ENCODE measurements at places on chromosomes 1 and 21.

- DNase-seq, result no peak
These were observed 31.4 kb downstream of the RHBG start for GRCh38 chr1:156400191-156400935.

DNA sequence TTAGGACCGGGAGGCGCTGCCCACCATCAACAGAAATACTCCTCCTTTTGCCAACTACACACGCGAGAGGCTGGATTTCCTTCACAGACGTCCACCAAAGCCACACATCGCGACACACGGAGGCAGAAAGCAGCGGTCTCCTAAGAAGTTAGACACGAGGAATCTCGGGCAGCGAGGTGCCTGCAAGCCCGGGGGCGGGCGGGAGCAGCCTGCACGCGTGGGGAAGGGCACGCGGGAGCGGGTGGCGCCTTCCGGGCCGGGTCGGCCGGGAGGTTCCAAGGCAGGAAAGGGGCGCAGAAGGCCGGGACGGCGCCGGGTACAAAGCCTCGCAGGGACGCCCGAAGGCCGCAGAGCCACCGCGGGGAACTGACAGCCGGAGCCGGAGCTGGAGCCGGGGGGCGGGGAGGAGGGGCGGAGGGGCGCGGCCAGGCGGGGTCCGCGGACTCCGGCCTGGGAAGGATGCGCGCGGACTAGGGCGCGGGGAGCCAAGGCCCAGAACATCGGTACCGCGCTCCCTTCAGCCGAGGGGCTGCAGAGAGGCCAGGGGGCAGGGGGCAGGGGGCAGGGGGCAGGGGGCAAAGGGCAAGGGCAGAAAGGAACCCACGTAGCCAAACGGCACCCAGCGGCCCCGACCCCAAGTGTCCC is 722 bp downstream of the NPHP4 start:
- no peak for DNase-seq

DNA sequence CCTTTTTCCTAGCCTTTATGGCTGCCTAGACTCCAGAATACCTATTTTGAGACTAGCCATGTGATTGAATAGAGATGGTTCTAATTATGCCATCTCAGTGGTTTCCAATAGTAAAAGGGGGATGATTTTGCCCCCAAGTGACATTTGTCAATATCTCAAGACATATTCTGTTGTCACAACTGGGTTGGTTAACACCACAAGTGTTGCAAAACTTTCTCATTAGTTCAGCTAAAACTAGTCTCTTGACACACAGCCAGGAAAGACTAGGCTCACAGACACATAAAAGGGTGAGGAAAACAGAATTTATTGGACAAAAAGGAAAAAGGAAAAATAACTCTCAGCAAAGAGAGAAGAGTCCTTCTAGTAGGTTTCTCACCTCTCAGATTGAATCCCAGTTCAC is 39.9 kb upstream of the GBP5 start:
- DNase-seq, result no peak

DNA sequence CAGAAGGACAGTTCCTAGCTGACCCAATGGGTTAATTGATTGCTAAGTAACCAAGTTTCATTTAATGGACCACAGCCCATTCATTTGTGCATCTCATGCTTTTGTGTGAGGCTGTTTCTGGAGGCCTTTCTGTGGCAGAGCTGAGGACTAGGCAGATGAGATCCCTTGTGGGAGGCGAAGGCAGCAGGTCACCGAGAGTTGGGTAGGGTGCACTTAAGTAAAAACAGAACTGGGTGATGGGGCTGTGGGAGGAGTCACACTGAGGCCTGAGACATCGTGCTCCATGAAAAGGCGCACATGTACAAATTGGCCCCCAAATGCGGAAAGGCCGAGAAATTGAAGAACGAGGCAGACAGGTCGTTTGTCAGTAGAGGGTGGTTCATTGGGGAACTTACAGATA is 60.9 kb downstream of the S100B start:
- DNase-seq, result no peak

DNA sequence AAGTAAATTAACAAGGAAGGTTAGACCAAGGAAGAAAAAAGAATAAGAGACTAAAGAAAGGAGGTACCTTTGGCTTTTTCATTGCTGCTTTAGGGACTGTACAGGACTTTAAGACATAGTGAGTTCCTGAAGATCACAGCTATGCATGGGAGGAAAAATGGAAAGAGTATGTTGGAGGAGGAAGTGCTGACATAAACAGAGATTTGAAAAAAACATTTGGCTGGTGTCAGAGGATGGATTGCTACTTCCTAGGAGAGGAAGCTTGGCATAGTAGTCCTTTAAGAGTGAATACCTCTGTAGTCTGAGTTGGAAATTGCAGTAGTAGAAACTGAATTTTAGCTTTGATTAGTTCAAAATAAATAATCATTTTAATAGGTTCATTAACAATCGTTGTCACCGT is 398.4 kb downstream of the RYR2 start:
- DNase-seq, result no peak

- DNase-seq, result no peak
These were observed 18.1 kb upstream of the POFUT2 start for GRCh38 chr21:45305836-45306235.

- DNase-seq, result no peak
These were observed 312.7 kb upstream of the C1orf87 start for GRCh38 chr1:60386249-60386648.

Measured in NCI-H2081 treated with DMSO at 0.1 percent for 48 hours (cell line).